ENCODE measurements at places on chromosomes 4 and X.

GRCh38 chrX:105876658-105877057 is 54.3 kb downstream of the NRK start:
- DNase-seq = no peak

- DNase-seq = peak; percentile 20
These were observed 138.9 kb downstream of the NPNT start for GRCh38 chr4:106034220-106034619.

DNA sequence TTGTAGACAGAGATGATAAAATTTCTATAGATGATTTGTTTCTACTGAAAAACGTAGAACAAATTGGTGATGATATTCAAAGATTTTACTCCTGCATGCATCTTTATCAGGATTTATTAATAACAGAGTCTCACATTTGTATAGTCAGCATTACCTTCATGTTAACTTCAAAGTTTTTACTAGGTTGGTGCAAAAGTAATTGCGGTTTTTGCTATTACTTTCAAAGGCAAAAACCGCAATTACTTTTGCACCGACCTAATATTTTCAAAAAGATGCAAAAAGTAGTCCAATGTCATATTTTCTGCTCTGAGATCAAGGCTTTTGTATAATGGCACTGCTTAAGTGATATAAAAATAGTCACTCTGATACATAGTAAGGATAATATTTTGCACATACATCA is 536.4 kb upstream of the ADGRL3 start:
- no peak for DNase-seq

GRCh38 chr4:34767407-34767806 is 1476.9 kb downstream of the ARAP2 start:
- DNase-seq = peak; percentile 5

- DNase-seq = no peak
These were observed 232.5 kb upstream of the POF1B start for GRCh38 chrX:85611926-85612325.

- DNase-seq = peak; percentile 62
These were observed 515.7 kb downstream of the RPA4 start for GRCh38 chrX:97399400-97399799.

DNA sequence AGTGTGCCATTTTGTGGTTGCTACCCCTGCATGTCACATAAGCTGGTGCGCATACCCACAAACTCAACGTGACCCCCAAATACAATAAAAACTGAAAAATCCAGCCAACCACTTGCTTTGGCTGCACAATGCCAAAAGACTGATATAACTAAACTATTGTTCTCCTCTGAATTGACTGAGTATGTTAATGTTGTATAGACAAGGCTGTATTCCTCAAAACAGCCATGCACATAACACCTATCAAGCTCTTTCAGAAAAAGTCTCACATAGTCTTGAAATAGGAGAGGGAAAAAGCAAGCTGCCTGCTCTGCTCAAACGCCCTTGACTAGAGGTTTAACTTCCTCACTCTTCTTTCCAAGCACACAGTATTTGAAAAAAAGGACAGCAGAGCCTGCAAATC is 126.4 kb upstream of the NOCT start:
- no peak for DNase-seq

- no peak for DNase-seq
These were observed 33.4 kb downstream of the SLC2A9 start for GRCh38 chr4:9987749-9988362.

- no peak for DNase-seq
These were observed 7.9 kb downstream of the PDLIM5 start for GRCh38 chr4:94459462-94460161.

DNA sequence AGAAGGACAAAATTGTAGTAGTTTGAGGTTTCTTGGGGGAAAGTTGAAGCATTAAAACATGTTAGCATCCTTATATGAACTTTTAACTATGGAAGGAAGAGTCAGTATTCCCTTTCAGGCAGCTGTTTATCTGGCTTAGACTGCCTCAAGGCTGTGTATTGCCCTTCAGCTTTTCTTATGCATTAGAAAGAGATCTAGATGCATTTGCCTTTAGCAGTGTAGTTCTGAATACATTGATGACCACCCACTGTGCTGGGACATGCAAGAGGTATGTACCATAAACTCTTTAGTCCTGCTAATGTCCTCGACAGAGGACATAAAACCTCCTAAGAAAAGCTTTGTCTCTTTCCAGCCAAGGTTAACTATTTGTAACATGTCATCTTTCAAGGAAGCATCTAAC is 2.9 kb downstream of the FAM200B start:
- DNase-seq = no peak
